ENCODE measurements at places on chromosomes 12 and 14. TPM values are rescaled to one million over a fixed set of nuclear protein-coding genes. Genes with fewer than 3 reads are reported as not detected.

The ZBTB42 gene
- 2.9 TPM for total RNA-seq

The TAS2R7 gene
- not detected for total RNA-seq

The ANO4 gene
- not detected for total RNA-seq

The DTX1 gene
- 5.2 TPM for total RNA-seq

The NEUROD4 gene
- total RNA-seq = not detected

The RD3L gene
- 0.21 TPM for total RNA-seq

The SIX6 gene
- not detected for total RNA-seq

The HCAR1 gene
- not detected for total RNA-seq

The CLEC9A gene
- total RNA-seq = 0.42 TPM

The SERPINA12 gene
- total RNA-seq = not detected

The HOXC6 gene
- total RNA-seq = not detected

The MYF5 gene
- not detected for total RNA-seq
